ENCODE measurements at places on chromosomes 1 and 21. TPM values are rescaled to one million over a fixed set of nuclear protein-coding genes. Genes with fewer than 3 reads are reported as not detected.

- no peak for DNase-seq
These were observed 95.0 kb downstream of the COL24A1 start for GRCh38 chr1:86061551-86061990.

DNA sequence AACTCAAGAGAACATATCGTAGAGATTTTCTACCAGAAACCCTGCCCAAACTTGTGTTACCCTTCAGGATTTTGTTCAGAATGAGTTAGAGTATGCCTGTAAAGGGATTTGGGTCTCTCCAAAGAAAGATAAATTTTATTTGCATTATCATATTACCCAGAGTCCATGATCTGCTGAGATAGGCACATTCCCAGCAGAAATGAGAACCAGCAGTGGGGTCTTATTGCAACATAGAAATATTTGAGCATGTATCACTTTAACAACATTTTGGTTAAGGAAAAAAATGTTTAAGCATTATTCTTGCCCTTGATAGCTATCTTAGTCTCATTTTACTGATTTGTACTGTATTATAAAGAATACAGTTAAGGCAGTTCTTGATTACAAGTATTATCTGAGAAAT, 10.6 kb downstream of the VCAM1 start:
- no peak for DNase-seq

DNA sequence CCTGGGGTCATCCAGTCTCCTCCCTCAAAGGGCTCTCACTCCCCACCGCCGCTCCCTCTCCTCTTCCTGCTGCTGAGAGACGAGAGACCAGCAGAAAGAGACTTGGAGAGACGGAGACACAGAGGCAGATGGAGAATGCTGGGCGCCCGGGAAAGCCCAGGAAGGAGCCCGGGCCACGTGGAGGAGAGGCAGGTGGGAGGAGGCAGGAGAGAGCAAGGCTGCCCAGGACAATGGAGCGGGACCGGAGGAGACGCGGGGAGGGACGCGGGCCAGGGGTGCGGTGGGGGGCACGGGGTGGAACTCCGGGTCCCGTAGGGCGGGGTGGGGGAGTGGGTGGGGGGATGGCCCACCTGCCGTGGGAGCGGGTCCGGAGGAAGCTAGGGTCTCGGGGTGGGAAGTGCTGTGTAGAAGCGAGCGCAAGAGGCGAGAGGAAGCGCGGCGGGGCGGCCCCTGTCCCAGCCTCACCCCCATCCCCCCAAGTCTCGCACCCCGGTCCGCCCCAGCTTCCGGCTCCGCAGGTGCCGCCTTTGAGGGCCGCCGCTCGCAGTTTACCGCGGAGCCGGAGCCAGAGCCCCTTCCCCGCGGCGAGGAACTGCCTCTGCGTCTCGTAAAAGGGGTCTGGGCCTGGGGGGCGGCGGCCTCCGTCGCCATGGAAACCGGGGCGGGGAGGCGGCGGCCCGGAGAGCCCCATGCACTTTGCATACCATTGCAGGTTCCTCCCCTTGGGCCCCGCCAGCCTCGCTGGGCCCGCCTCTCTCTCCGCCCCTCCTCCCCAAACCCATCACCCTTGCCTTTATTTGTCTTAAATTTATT, 11.7 kb upstream of the EPHA2 start:
- no peak for DNase-seq

- peak; percentile 88 for DNase-seq
These were observed 276.9 kb downstream of the VAV3 start for GRCh38 chr1:107687849-107688753.

Gene EFNA3
- total RNA-seq: 4.0 TPM

DNA sequence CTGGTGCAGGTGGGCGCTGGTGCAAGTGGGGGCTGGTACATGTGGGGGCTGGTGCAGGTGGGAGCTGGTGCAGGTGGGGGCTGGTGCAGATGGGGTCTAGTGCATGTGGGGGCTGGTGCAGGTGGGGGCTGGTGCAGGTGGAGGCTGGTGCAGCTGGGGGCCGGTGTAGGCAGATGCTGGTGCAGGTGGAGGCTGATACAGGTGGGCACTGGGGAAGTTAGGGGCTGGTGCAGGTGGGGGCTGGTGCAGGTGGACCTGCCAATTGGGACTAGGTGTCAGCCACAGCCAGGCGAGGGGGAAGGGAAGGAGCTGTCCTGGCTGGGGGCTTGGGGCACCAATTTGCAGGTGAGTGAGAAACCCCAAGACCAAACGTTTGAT, 46.5 kb upstream of the TLR5 start:
- no peak for DNase-seq

GRCh38 chr1:23809751-23810171, 9.2 kb upstream of the GALE start:
- peak; percentile 45 for DNase-seq

DNA sequence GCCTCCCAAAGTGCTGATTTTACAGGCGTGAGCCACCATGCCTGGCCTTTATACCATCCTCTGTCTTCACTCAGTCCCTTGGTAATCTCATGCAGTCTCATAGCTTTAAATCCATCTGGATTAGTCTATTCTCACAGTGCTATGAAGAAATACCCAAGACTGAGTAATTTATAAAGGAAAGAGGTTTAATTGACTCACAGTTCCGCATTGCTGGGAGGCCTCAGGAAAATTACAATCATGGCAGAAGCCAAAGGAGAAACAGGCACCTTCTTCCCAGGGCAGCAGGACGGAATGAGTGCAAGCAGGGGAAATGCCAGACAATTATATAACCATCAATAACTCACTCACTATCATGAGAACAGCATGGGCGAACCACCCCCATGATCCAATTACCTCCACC, 49.1 kb upstream of the CPLANE2 start:
- DNase-seq: no peak

DNA sequence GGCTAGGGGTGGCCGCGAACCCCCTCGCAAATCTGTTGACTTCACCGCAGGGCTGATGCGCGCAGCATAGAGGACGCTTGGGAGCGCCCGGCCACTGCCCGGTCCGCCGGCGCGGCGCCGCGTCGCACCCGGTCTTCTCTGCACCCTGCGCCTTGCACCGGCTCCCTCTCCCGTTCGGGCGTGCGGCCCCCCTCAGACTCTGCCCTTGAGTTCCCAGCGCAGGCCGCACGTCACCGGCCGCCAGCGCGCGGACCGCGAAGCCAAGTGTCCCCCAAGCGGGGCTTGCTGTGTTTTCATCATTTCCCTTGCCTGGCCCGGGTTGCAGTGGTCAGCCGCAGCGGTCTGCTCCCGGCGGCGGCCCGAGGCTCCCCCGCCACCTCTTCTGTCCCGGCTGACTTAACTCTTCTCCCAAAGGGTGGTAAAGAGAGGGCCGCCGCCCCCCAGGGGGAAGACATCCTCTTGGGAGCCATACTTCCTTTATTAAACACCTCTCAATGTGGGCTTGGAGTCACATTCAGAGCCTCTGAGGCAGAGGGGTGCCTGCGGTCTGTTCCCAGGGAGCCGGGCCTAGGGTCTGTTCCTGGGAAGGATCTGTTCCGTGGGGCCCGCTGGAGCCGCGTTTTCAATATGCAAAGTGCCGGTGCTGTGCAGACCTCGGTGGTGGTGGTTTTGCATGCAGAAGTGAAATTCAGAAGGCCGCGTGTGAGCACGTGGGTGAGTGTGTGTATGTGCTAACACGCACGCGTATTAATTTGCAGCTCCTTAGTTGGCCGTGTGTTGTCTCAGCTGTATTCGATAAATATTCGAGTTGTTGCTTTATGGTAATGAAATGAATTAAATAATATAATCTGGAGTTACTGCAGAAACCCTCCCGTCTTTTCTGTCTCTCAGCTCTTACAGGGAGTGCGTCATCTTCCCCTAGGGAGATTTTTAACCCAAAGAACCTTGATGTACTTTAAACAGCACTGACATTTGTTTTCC, 17.6 kb downstream of the PBX1 start:
- no peak for DNase-seq

Gene SERPINC1
- total RNA-seq: 0.17 TPM

DNA sequence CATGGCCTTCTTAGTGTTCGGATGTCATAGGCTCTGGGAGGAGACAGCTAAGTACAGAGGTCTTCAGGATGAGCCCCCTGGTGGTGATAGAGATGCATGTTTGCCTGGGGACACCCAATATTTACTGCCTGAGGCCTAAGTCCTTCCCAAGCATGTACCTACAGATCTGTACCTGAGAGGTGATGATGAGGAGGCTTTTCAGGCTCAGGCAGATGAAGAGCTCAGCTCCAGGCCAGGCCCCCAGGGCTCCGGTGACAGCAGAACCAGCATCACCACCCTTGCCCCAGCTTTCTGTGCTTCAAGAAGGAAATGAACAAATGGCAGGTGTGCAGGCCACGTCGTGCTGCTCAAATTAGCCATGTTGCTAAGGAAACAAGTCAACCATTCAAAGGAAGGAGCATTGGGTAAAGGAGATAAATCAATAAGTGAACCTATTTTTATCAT, 21.1 kb downstream of the CACNA1E start:
- DNase-seq: no peak

Gene ZFYVE9
- 42.0 TPM for total RNA-seq

DNA sequence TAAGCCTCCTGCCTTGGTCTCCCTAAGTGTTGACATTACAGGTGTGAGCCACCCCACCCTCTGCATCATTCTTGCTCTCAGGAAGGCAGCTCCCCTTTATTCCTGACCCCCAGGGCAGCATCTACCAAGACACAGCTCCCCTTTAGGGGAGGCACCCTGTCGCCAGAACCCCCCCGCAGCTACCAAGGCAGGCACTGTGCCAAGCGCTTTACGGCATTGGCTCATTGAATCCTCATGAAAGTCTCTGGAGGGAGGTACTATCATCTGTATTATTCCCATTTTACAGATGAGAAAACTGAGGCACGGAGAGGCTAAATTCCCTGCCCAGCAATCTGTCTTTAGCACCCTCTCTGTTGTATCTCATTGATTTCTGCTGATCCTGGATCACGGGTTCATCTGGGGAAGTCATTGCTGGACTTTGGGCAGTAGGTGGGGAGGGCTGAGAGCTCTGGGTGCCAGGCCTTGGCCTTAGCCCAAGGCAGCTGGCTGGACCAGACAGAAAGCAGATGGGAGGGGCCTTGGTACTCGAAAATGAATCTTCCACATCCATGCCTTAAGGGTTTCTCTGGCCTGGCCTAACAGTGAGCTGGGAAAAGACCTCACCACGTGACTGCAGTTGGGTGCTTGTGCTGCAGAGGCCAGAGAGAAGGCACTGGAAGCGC, 5.9 kb downstream of the PLOD1 start:
- peak; percentile 43 for DNase-seq

Gene PLA2G2C
- total RNA-seq: not detected

DNA sequence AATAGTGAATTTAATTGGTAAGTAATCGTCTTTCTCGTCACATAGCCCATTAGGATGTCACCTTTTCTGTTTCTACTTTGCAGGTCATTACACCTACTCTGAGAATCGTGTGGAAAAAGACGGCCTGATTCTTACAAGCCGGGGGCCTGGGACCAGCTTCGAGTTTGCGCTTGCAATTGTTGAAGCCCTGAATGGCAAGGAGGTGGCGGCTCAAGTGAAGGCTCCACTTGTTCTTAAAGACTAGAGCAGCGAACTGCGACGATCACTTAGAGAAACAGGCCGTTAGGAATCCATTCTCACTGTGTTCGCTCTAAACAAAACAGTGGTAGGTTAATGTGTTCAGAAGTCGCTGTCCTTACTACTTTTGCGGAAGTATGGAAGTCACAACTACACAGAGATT, 23.3 kb downstream of the PARK7 start:
- no peak for DNase-seq

Gene UBR4
- total RNA-seq: 158 TPM

DNA sequence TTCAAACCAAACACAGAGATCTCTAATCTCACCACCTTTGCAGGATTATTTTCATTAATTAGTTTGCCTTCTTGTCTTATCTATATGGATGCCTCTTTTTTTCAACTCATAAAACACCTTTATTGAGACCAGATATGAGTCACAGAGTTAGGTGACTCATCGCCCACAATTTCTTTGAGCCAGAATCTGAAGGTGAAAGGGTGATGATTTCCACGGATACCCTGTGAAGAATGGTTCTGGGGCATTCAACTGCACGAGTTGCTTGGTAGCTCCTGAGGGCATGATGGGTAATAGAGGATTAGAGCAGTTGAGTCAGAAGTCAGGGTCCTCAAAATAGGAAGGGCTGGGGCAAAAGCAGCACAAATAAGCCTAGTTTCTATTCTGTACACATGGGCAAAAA, 128.2 kb downstream of the TBX19 start:
- DNase-seq: peak; percentile 87

- no peak for DNase-seq
These were observed 12.3 kb downstream of the ZBTB7B start for GRCh38 chr1:155014709-155015508.

DNA sequence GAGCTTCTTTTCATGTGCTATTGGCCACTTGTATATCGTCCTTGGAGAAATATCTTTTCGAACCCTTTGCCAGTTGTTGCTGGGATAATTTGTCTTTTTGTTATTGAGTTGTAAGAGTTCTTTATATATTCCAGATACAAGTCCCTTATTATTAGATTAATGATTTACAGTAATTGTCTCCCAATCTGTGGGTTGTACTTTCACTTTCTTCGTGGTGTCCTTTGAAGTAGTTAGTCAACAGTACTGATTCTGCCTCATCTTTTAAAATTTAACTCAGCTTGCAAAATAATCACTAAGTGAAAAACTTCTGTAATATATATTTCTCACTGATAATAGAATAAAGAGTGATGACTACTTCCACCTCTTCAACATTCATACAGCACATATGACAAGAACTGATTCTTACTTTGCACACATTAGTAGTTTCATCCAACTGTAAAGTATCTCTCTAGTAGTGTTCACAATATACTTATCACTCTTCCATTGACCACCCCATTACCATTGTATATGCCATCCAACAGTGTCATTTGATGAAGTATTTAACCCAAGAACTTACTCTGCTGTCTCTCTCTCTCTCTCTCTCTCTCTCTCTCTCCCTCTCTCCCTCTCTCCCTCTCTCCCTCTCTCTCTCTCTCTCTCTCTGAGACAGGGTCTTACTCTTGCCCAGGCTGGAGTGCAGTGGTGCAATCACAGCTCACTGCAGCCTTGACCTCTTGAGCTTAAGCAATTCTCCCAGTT, 104.2 kb upstream of the DMRTA2 start:
- no peak for DNase-seq

DNA sequence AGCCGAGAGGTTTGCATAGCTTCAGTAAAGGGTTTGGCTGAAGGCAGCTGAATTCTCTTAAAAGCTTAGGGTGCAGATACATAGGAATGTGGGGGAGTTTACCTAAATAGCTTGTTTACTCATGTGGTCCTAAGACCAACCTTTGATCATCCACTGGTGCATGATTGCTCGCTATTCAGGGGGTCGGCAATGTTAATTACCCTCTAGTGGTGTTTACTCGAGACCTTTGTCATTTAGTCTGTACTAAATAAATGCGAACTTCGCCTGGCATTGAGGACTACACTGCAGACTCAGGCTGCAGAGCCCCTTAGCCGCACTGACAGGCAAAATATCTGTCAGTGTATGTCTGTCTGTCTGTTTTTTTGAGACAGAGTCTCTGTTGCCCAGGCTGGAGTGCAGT, 31.8 kb downstream of the TMEM63A start:
- DNase-seq: no peak

Gene S100A7
- 2.7 TPM for total RNA-seq

Gene ITSN1
- 34.0 TPM for total RNA-seq

- DNase-seq: no peak
These were observed 410.0 kb downstream of the TGFB2 start for GRCh38 chr1:218755128-218755527.

DNA sequence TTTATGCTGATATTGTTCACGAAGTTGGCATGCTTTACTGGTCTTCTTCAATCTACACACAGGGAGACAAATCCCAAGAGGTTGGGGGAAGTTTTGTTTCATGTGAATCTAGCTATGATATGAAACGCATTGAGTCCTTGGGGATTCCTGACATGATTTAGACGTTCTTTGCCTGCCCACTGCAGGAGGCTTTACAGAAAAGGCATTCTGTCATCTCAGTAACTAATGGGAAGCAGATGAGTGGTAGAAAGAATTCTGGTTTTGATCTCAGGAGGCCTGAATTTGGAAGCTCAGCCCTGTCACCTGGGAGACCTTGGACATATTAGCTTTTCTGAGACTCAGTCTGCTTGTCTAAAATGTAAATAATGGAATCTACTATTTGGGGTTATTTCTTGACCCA, 383.0 kb upstream of the NFIA start:
- DNase-seq: no peak

Data from mammary epithelial cell (primary cell).